CD4-positive, alpha-beta T cell treated with Interleukin-6 for 4 hours (primary cell): ENCODE measurements at places on chromosomes 7 and 10.
A peak's percentile ranks its signal among the peaks of the same experiment; 100 is the strongest.

DNA sequence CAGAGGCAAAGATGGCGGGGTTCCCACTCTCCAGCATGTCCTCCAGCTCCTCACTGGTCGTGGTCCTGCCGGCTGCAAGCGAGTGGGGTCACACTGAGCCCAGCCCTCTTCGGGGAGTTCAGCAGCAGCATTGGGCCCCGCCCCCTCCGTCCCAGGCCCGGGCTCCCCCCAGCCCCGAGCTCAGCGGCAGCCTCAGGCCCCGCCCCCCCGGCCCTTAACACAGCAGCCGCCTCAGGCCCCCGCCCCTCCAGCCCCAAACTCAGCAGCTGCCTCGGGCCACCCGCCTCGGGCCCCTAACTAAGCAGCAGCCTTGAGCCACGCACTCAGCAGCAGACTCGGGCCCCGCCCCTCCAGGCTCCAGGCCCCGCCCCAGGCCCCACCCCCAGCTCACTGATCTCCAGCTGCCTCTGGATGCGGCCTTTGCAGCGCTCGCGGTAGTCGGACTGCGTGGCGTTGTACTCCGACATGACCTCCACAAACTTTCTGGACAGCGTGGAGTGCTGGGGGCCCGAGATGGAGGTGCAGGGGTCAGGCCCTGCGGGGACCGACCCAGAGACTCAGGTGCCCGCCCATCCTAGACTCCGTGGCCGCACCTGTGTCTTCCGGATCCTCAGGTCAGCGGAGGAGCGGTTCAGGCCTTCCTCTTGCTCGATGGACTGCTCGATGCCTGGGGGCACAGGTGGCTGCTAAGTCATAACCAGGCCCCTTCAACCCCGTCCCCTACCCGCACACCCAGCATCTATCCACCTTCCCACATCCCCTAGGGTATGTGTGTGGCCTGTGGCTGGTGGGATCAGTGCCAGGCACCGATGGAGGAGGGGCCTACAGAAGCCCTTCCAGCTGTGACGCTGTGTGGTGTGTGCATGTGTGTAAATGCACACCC is 15.5 kb downstream of the STX1A start:
- peak; percentile 80 for DNase-seq

GRCh38 chr10:17290226-17290625 is 62.2 kb downstream of the VIM start:
- DNase-seq: peak; percentile 3

DNA sequence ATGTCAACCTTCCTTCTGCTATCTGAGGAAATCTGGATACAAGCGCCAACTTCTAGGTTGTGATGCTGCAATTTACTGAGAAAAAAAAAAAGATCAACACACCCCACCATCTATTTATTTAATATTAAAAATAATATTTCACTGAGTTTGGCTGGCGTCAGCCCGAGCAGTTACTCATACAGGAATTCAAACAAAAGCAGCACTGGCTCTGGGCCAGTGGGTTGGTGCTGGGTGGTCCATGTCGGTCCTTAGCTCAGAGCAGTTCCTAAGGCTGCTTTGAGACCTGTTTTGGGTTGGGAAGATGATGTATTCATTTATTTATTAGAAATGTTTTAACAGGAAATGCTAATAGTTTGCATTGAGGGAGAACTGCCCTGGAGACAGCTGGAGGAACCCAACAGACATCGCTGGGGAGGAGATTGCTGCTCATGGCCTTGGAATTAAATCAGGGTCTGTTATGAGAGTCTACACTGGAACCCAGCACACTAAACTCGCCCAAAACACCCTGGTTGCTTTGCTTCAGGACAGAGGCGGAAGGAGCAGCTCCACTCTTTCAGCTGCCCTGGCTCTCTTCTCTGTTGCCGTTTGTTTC is 36.3 kb upstream of the GOT1 start:
- DNase-seq: no peak

DNA sequence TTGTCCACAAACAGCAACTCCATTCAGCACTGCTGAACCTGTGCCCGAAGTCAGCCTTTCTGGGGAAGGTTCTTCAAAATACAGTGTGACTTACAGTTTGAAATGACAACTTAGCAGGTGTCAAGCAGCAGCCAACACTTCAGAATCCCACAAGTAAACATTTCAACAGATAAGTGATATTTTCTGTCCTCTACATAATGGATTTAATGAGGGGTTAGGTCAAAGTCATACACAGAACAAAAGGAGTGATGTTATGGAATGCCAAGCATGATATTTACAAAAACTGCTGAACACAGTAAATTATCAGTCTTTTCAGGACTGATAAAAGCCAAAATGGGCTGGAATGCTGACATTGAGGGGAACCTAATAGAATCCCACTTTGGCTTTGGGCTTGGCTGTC is 77.6 kb upstream of the JAZF1 start:
- DNase-seq: no peak

GRCh38 chr10:76291175-76291574 is 859.8 kb downstream of the LRMDA start:
- no peak for DNase-seq

DNA sequence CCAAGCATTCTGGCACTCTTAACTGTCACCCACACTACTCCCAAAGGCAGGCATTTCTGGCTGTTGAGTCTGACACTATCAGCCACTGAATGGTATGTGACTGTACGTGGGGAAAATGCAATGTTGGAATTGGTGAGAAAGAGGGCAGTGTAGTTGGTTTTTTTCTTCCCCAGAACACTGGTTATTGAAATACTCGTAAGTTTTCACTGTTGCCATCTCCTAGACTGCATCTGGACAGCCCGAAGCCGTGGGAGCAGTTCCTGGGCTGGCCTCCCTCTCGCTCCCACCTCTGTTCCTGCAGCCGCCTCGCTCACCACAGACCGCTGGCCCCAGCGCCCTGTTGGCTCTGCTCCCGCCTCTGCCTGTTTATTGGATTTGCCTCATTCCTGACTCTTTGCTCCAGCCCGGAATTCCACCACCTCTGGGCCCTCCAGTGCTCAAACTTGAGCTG is 5.7 kb downstream of the PLCE1 start:
- DNase-seq: no peak

- DNase-seq: no peak
Observed at GRCh38 chr10:3802526-3803265, 17.7 kb upstream of the KLF6 start.

DNA sequence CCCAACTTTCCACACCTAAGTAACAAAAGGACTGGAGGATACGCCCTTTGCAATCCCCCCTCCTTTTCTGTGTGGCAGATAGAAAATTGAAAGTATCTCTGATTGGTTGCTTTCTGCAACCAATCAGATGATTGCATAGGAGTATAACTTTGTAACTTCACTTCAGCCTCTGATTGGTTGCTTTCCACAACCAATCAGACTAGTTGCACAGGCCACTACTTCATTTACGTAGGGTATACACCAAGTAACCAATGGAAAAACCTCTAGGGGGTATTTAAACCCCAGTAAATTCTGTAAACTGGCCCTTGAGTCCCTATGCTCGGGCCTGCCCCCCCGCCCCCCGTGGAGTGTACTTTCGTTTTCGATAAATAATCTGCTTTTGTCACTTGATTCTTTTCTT is 1080.4 kb downstream of the CNTNAP2 start:
- DNase-seq: no peak

DNA sequence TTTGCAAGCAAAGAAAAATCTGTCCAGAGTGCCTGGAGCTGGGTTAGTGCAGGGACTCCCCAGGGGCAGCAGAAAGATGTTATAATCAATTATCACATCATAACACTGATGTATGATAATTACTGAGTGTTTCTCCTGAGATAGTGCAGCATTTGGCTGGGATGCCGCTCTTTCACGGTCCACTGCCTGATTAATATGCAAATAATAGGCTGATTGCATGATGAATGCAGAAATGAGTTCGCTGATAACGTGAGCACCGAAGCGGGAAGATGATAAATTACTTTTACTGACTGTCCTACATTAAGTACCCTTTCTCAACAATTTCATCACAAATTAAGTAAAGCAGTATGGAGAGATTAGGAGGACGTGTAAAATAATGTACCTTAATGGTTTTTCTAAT is 71.4 kb upstream of the SH2B2 start:
- DNase-seq: no peak

DNA sequence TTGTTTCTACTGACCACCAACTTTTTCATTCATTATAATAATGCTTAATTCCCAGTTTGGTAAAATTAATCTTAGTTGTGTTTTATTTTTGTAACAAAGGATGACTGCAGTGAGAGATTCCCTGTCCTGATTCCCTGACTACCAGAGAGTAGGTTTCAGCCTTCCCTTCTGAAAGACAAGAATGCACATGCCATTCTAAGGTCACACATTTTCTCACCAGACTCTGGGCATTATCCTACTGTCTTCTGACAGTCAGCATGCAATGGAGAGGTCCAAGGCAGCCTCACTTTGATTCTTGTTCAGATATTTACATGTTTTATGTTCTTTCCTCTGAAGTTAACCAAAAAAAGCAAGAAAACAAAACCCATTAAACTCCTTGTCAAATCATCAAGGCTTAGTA is 372.7 kb upstream of the CDC14C start:
- no peak for DNase-seq

DNA sequence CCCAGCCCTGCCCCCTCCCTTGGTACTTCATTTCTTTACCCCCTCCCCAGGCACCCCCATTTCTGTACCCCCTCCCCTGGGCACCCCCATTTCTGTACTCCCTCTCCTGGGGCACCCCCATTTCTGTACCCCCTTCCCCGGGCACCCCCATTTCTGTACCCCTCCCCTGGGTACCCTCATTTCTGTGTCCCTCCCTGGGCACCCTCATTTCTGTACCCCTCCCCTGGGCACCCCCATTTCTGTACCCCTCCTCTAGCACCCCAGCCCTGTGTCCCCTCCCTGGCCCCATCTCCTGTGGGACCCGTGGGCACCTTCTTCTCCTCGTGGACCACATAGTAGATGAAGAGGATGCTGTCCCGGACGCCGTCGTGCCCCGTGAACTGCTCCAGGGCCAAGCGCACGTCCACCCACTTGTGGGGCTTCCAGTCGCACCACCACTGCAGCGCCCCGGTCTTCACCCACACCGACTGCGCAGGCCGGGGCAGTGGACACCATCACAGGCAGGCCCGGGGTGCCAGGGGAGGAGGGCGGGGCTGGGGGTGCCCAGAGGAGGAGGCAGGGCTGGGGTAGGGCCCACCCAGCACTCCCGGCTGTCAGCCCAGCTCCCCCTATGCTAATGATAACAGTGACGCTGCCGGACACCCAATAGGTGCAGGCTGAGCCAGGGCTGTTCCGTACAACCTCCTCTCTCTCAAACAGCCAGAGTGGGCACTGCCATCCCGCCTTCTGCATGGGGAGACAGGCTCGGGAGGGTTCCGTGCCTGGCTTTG is 20.4 kb downstream of the TECPR1 start:
- no peak for DNase-seq

DNA sequence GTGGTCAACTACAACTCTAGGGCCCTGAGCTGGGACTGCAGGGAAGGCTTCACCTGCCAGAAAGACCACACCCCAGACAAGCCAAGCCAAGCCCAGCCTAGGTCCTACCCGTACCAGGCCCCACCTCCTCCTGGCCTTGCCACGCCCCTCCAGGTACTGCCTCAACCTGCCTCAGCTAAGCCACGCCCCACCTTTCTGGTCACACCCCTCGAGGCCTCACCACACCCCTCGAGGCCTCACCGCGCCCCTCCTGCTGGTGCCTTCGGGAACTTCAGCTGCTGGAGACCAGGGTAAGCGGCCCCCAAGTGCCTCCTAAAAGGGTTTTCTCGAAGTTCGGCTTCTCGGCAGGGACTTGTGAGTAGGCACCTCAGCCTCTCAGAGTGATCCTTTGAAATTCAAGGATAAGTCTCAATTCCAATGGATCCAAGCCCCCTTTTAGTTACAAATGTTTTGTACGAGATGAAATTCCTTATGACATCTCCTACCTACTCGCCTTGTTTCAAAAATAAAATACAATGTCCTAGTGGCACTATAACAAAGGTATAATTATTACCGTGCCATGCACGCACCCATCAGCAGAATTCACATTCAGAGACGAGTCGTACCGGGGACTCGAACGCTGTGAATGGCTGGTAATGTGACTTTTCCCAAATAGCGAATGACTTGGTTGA is 171.2 kb downstream of the ARHGAP21 start:
- DNase-seq: no peak

DNA sequence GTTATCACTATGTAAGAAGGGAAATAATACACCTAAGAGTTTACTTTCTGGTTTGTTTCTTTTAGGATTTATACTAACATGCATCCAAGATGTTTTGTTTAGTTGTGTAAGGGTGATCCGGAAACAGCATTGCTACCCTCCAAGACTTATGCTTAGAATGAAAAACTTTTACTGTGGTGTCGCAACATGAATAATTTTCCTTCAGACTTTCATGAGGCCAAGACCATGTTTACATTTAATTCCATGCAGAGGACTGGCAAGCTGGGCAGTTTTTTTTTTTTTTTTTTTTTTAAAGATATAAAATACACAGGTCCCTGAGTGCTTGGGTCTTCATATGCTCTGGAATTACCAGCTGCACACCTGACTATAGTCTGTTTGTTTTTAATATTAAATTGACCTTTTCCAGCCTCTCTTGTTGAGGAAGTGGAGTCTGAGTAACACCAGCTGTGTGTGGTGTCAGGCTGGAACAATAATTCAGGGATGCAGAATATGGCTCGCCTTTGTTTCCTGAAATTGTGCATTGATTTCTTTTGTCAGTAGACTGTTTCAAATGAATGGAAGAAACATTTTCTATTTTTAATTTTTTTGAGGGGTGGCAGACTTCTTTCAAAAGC is 81.7 kb downstream of the ST7 start:
- DNase-seq: no peak

- DNase-seq: no peak
Observed at GRCh38 chr10:112643600-112644264, 196.7 kb downstream of the VTI1A start.

GRCh38 chr7:29557954-29558353 is 5.7 kb upstream of the PRR15 start:
- no peak for DNase-seq

GRCh38 chr10:121106611-121107010 is 255.4 kb downstream of the WDR11 start:
- DNase-seq: no peak

DNA sequence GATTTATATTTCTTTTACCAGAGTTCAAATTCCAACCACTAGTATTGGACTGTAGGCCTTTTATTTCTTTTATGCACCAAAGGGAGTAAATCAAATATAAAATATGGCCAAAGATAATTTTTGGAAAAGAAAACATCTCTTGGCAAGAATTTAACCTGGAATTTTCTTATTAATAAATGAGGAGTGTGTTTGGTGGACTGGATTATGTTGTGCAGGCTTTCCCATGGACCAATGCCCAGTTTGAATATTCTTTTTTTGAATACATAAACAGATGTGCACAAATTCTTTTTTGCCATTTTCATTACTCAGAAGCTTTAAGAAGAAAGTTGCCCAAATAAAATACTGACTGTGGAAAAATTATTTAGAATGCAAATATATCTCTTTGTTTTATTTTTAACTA is 22.1 kb upstream of the PRKG1 start:
- no peak for DNase-seq

- DNase-seq: no peak
Observed at GRCh38 chr7:73644688-73645286, 20.5 kb upstream of the MLXIPL start.
